A673 (cell line): ENCODE measurements at places on chromosomes 7 and 10. TPM values are rescaled to one million over a fixed set of nuclear protein-coding genes. Genes with fewer than 3 reads are reported as not detected.

- H3K4me1 ChIP-seq: no peaks in the 10 kb centered on the region
- H3K36me3 ChIP-seq: no peaks in the 10 kb centered on the region
- H3K4me3 ChIP-seq: no peak overlapping the region
- no peak overlapping the region for H3K27ac ChIP-seq
- H3K27me3 ChIP-seq: peaks cover 13% of the 10 kb centered on the region
- DNase-seq: no peak
These were observed 21.4 kb upstream of the CNPY1 start for GRCh38 chr7:155567646-155568332.

DNA sequence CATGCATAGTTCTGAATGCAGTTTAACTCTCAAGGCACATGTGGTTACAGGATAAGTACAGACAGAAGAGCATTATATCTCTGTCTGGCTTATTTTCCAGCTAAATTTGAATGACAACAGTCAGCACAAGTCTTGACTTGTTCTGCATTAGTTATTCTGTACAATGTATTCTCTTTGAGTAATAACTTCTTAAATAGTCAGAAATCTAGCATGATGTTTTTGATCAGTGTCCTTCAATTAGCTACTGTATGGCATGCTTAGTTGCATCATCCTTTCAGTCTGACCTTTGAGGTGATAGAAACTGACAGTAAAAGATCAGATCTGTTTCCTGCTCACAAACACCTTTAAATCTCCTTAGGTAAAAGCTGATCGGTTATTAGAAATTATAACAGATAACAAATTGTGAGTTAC lies 118.1 kb downstream of the ARL4A start:
- H3K4me1 ChIP-seq: peaks cover 9% of the 10 kb centered on the region
- peak; percentile 15 for DNase-seq
- H3K27me3 ChIP-seq: no peaks in the 10 kb centered on the region
- H3K36me3 ChIP-seq: no peaks in the 10 kb centered on the region
- H3K4me3 ChIP-seq: no peak overlapping the region

DNA sequence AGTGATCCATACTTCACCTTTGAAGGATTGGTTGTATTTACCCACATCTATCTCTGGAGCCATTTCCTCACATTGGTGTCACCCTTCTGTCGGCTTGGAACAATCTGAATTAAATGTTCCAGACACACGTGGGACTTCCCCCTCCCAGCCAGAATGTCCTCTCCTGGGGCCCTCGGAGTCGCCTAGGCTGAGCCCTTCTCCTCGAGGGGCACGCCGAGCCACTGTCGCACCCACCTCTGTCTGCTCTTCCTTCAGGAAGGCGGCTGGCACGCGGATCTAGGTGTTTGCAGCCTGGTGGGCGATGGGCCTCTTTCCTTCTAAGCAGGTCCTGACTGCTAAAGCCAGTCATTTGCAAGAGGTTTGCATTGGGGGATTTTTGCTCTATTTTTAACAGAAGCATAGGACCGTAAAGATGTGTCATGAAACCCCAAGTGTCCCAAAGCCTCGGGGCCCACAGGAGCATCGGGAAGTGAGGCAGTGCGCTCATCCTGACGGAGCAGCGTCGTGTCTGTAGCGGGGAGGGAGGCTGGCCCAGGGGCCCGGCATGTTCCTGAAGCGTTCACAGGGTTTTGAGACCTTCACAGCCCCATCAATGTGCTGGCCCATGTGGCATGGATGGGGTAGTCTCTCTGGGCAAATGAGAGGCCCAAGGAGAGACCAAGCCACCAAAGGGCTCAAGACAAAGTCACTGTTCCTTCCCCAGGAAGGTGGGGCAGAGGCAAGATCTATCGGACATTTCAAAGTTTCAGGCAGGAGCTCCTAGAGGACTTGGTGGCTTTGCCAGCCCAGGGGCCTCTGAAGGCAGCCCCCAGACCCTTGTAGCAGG lies 86.7 kb downstream of the RGS10 start:
- no peak overlapping the region for H3K27ac ChIP-seq
- no peak for DNase-seq
- H3K4me1 ChIP-seq: no peaks in the 10 kb centered on the region
- peaks cover 12% of the 10 kb centered on the region for H3K36me3 ChIP-seq
- H3K4me3 ChIP-seq: no peak overlapping the region

GRCh38 chr7:44150966-44151941 lies 10.1 kb upstream of the MYL7 start:
- H3K27me3 ChIP-seq: no peaks in the 10 kb centered on the region
- no peaks in the 10 kb centered on the region for H3K36me3 ChIP-seq
- H3K4me3 ChIP-seq: no peak overlapping the region
- DNase-seq: no peak
- H3K4me1 ChIP-seq: no peaks in the 10 kb centered on the region

- H3K27me3 ChIP-seq: no peaks in the 10 kb centered on the region
- H3K27ac ChIP-seq: no peak overlapping the region
- H3K36me3 ChIP-seq: no peaks in the 10 kb centered on the region
- H3K4me1 ChIP-seq: peaks cover 34% of the 10 kb centered on the region
These were observed 43.9 kb downstream of the DOCK4 start for GRCh38 chr7:112162142-112162766.

- no peaks in the 10 kb centered on the region for H3K36me3 ChIP-seq
- no peak overlapping the region for H3K27ac ChIP-seq
- no peak overlapping the region for H3K4me3 ChIP-seq
- H3K4me1 ChIP-seq: no peaks in the 10 kb centered on the region
- peak; percentile 74 for DNase-seq
These were observed 14.5 kb downstream of the VWDE start for GRCh38 chr7:12389089-12389700.

DNA sequence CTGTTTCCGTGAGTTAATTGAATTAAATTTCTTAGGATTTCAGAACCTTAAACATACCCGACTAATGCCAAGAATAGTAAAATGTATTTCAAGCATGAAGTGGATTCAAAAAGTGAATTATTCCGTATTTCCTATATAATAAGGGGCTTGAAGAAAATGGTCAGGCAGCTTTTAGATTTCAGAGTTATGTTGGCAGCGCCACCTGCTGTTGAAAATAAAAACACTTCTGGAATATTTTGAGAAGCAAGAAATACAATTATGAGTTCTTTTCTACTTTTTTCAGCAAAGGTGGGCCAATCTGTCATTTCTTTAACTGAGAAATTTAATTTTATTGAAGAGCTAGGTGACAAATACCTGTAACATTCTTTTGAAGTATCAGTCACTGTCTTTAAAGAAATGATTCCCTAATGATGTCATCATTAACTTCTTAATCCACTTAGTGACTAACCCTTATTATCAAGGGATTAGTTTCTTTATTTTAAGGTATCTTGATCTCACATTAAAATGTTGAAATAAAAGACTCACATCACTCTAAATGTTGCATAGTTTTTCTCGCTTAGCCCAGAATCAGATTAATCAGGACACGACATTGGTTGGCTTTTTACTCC lies 36.6 kb upstream of the AGR3 start:
- peaks cover 58% of the 10 kb centered on the region for H3K4me1 ChIP-seq
- H3K36me3 ChIP-seq: no peaks in the 10 kb centered on the region
- no peak overlapping the region for H3K4me3 ChIP-seq
- H3K27ac ChIP-seq: no peak overlapping the region
- peak; percentile 78 for DNase-seq
- no peaks in the 10 kb centered on the region for H3K27me3 ChIP-seq

GRCh38 chr10:662686-663465 lies 26.6 kb downstream of the DIP2C start:
- H3K36me3 ChIP-seq: no peaks in the 10 kb centered on the region
- H3K27me3 ChIP-seq: no peaks in the 10 kb centered on the region
- no peak overlapping the region for H3K4me3 ChIP-seq
- no peak for DNase-seq

GRCh38 chr10:3943695-3944257 lies 158.8 kb upstream of the KLF6 start:
- no peak overlapping the region for H3K27ac ChIP-seq
- no peaks in the 10 kb centered on the region for H3K27me3 ChIP-seq
- H3K4me3 ChIP-seq: no peak overlapping the region
- no peaks in the 10 kb centered on the region for H3K36me3 ChIP-seq
- no peak for DNase-seq
- no peaks in the 10 kb centered on the region for H3K4me1 ChIP-seq

DNA sequence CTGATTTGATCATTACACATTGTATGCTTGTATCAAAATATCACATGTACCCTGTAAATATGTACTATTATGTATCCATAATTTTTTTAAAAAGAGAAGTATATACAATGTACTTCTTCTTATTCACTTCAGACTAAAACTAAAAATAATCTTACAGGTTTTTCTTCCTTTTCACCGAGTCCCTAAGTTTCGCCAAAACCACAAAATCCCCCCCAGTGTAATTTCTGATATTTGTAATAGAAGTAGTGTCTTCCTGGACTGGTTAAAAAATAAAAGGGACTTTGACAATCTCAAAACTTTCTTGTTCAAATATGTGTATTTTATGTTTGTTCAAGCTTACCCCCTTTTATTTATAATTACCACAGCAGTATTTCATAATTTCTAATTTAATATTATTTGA lies 23.9 kb downstream of the EPC1 start:
- no peak overlapping the region for H3K27ac ChIP-seq
- no peak overlapping the region for H3K4me3 ChIP-seq
- H3K27me3 ChIP-seq: no peaks in the 10 kb centered on the region

- no peaks in the 10 kb centered on the region for H3K27me3 ChIP-seq
- H3K4me1 ChIP-seq: no peaks in the 10 kb centered on the region
- no peaks in the 10 kb centered on the region for H3K36me3 ChIP-seq
- H3K4me3 ChIP-seq: no peak overlapping the region
These were observed 70.9 kb upstream of the SAMD8 start for GRCh38 chr10:75040576-75040975.

GRCh38 chr7:15621468-15621867 lies 59.7 kb upstream of the AGMO start:
- no peaks in the 10 kb centered on the region for H3K36me3 ChIP-seq
- H3K4me3 ChIP-seq: no peak overlapping the region
- no peak for DNase-seq
- no peak overlapping the region for H3K27ac ChIP-seq

- peaks cover 44% of the 10 kb centered on the region for H3K27me3 ChIP-seq
- no peak overlapping the region for H3K4me3 ChIP-seq
- H3K4me1 ChIP-seq: no peaks in the 10 kb centered on the region
- DNase-seq: no peak
- no peaks in the 10 kb centered on the region for H3K36me3 ChIP-seq
These were observed 121.4 kb downstream of the MAGI2 start for GRCh38 chr7:79332091-79332490.

- H3K27me3 ChIP-seq: peaks cover 4% of the 10 kb centered on the region
- H3K27ac ChIP-seq: no peak overlapping the region
- no peaks in the 10 kb centered on the region for H3K36me3 ChIP-seq
- H3K4me1 ChIP-seq: no peaks in the 10 kb centered on the region
These were observed 512.9 kb downstream of the ATRNL1 start for GRCh38 chr10:115606086-115606485.

GRCh38 chr10:124646483-124647352 lies 97.5 kb downstream of the FAM53B start:
- no peak overlapping the region for H3K27ac ChIP-seq
- no peak for DNase-seq
- no peaks in the 10 kb centered on the region for H3K27me3 ChIP-seq
- no peaks in the 10 kb centered on the region for H3K36me3 ChIP-seq
- peaks cover 17% of the 10 kb centered on the region for H3K4me1 ChIP-seq
- H3K4me3 ChIP-seq: no peak overlapping the region

CDHR1 gene
- total RNA-seq: 0.20 TPM in 1 of 2 replicates, not detected in the other

ASAH2 gene
- total RNA-seq: 5.5 and 6.4 TPM in 2 replicates

ZNF716 gene
- not detected in 2 replicates for total RNA-seq

PTPRN2 gene
- 0.11 TPM in 2 replicates for total RNA-seq

NPY gene
- 34.4 and 40.1 TPM in 2 replicates for total RNA-seq

GOLGA7B gene
- total RNA-seq: 0.63 and 0.64 TPM in 2 replicates

IDI2 gene
- total RNA-seq: not detected in 2 replicates
